Hematopoietic multipotent progenitor cell (in vitro differentiated cells): ENCODE measurements at places on chromosomes 5 and 9.

DNA sequence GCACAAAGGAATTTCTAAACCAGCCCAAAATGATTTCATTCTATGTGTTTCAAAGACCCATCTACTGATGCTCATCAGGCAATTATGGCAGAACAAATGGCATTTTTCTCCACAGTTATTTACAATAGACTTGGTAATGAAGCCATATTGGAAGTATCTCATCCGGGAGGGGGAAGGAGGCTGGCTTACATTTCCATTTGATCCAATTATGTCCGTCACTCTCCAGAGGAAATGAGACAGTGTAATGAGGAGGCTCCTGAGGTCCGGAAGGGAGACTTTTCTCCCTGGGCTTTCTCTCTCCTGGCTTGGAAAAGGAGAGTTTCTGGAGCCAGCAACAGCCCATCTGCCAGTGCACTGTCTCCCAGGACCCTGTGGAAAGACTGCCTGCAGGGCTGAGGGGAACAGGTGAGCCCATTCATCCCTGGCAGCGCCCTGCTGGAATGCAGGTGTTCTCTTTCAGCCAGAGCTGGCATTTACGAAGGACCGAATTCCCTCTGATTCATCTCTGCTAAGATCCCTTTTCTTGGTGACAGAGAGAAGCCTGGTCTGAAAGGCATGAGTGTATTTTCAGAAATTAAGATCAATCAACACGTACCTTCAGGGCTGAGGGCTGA is 54.9 kb upstream of the SAP30L start:
- no peak for DNase-seq

GRCh38 chr9:88801214-88801796 is 190.0 kb upstream of the S1PR3 start:
- no peak for DNase-seq

GRCh38 chr9:93809204-93809940 is 145.8 kb downstream of the BARX1 start:
- DNase-seq = no peak

DNA sequence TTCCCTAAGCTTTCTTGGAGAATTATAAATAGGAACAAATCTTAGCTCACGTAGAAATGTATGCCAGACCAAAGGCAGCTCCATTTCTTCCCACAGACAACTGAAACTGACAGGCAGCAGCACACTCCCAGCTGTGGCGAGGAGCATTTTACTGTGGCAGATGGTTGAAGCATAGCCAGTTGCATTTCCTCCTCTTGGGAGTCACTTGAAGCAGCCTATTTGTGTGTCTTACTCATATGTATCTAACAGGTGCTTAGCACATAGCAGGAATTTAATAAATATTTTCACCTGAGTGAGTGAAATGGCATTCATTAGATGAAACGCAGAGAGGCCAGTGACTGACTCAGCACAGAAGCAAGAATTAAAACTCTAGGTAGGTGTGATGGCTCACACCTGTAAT is 12.3 kb upstream of the MTMR12 start:
- DNase-seq = no peak

DNA sequence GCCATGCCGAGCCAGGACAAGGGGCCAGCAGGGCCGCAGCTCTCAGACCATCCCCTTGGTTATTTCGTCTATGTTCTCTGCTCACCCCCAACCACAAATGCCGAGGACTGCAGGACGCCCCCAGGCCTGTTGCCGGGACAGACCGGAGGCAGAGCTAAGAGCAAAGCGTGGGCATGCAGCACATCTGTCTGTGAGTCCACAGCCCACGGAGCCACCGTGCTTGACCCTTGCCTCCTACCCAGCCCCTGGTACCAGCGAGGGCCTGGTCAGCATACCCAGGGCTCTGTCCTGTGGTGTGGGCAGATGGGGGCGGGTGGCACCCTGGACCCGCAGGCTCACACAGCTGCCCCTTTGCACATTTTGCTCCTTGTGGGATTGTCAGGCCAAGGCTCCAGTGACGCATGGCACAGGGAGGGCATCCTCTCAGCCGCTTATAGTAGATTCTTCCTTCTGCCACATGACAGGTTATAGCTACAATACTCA is 4.7 kb downstream of the BRD3 start:
- no peak for DNase-seq

- no peak for DNase-seq
These were observed 56.2 kb downstream of the GAS1 start for GRCh38 chr9:86891091-86891490.

DNA sequence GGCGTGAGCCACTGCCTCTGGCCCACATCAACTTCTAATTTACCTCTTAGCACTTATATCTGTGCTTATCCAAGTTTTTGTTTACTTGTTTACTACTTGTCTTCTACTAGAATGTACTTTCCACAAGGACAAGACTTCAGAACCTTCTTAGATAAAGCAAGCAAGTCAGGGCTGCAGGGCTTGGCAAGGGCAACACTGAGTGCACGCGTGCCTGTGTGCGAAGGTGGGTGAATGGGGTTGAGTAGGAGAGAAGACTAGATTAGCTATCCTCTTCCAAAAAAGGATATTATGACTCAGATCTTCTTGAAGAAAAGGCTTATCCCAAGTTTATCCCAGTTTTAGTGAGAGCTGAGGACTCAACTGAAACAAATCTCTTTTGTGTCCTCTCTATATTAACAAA is 19.3 kb downstream of the AK3 start:
- no peak for DNase-seq

DNA sequence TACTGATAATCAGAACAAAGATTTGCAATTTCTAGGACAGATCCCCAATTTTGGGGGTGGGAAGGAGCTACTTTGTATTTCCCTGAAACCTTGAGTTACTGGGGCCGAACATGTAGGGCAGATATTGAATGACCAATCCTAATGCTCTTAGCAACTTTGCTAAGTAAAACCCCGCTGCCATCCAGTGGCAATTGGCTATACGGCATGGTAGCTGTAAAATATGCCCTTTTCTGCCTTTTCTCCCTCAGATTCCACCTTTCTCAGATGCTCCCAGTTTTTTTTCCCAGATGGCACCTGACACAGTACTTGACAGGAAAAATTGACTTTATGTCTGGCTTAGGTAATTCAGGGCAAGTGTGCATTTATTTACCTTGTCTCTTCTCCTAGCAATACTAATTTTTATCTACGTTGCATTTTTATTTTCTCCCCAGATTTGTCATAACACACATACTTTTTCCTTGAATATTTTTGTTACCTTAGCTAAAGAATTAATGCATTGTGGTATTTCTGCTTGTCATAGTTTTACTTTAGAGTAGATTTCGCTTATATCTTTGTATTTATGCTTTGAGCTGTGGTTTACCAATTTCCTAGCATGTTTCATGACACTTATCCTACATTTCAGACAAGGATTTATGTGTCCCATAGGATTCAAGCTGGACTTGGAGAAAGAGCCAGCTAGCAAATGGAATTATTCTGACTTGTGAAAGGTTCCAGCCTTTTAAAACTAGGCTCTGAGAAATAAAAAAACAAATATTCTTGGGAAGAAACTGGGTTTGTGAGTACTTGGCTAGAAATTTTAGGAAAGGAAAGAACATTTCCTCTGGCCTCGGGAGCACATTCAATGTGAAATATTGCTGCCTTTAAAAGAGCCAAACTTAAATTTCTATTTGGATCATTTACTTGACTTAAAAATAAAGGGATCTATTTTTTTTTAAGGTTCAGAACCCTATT is 37.4 kb downstream of the PIK3R1 start:
- DNase-seq = peak; percentile 72

- DNase-seq = no peak
These were observed 62.5 kb downstream of the CSNK1A1 start for GRCh38 chr5:149488645-149489306.

- DNase-seq = no peak
These were observed 2.8 kb downstream of the TXNDC8 start for GRCh38 chr9:110334871-110335270.

- no peak for DNase-seq
These were observed 152.6 kb downstream of the RGS3 start for GRCh38 chr9:113616116-113616515.

- DNase-seq = peak; percentile 63
These were observed 679 bp upstream of the KDM4C start for GRCh38 chr9:6757132-6757455.

DNA sequence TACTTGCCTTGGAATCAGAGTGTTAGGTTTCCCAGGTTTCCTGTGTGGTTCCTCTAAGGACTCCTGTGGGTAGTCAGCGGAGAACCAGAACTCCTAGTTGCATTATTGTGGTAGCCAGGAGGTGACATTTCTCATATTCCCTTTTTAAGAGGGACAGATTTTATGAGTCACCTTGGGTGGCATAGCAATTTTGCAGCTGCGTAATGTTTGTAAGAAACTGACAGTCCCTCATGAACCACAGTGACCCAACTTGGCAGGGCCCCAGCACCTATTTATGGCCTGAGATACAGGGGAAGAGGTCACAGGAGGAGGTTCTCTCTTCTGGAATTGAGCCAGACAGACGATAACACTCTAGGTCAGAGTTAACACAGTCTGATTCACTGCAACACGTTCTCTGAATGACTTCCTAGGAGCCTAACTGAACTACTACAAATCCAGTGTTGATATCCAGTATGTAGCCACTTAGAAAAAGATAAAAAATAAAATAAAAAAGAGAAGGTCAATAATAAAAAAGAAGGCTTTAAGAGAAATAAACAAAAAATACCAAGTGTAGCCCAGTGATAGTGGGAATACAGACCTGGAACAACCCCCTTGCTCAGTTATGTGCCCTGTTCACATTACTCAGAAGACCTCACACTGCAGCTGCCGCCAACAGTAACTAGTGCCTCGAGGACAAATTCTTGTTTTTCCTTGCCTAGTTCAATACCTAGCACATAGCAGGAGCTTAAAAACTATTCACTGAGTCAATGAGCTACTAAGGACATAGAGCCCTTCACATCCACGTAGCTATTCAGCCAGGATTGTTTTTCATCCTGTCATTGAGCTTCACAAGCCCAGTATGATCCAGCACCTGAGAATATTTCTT is 50.7 kb upstream of the VLDLR start:
- peak; percentile 83 for DNase-seq

GRCh38 chr9:350384-350783 is 135.7 kb downstream of the DOCK8 start:
- peak; percentile 45 for DNase-seq

DNA sequence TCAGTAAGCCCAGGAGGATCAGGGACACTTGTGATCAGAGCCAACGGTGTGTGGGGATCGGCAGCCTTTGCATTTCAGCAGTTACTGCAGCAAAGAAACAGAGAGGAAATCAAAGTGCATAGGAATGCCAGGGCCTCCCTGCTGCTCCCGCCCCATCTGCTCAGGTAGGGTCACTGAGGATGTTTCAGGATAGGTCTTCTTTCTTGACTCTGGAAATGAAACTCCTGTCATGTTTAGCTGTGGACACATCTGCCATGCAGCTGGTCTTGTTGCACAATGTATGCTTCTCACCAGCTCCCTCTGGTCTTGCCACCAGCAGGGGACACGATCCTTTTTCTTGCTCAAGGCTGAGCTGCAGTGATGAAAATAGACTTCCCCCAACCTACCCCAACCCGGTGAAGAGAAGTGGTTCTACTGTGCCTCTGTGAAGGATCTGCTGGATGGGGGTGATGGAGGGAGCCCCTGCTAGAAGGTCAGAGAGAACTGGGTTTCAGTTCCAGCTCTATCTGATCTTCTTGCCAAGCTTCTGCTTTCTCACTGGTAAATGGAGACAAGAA is 185.2 kb upstream of the KLF4 start:
- peak; percentile 4 for DNase-seq

GRCh38 chr9:114958021-114958843 is 27.8 kb upstream of the TNFSF8 start:
- DNase-seq = peak; percentile 89

DNA sequence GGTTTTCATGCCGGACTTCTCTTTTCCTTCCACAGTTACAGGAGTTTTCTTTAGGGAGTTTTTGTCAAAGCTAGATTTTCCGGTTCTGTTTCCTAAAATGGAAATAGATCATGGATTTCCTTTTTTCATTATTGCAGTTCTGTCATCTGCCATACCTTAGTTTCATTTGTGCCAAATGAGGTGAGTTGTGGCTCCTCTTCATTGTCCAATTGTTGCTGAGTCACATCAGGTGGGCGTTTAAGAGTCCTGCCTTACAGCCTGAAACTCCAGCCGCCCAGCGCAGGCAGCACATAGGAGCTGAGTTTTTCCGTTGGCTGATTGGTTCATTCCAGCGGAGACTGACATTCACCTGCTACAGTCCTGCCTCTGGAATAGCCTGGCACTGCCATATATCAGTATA is 14.1 kb downstream of the SLC25A25 start:
- no peak for DNase-seq

- DNase-seq = no peak
These were observed 74.7 kb upstream of the RASGRF2 start for GRCh38 chr5:80885396-80886000.

GRCh38 chr5:67677422-67677970 is 480.9 kb upstream of the CD180 start:
- DNase-seq = no peak

- DNase-seq = no peak
These were observed 55.2 kb downstream of the GRIN3A start for GRCh38 chr9:101683236-101683635.

DNA sequence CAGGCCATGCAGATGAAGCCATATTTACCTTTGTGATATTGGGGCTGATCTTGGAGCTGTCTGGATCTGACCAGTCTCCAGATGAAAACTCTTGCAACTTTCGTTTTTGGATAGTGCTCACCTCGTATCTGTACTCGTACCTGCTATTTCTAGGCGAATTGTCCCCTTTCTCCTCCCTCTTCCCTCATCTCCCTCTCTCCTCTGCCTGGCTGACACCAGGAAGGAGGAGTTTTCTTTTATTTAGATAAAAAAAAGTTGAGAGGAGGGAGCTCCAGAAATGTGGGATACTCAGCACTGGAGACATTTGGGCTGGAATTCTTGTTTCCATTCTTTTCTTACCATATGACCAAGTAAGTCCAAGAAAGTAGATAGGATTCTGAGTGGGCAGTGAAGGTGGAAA is 54.6 kb upstream of the ABL1 start:
- DNase-seq = no peak

- DNase-seq = no peak
These were observed 227.9 kb downstream of the BNC2 start for GRCh38 chr9:16642421-16643109.

DNA sequence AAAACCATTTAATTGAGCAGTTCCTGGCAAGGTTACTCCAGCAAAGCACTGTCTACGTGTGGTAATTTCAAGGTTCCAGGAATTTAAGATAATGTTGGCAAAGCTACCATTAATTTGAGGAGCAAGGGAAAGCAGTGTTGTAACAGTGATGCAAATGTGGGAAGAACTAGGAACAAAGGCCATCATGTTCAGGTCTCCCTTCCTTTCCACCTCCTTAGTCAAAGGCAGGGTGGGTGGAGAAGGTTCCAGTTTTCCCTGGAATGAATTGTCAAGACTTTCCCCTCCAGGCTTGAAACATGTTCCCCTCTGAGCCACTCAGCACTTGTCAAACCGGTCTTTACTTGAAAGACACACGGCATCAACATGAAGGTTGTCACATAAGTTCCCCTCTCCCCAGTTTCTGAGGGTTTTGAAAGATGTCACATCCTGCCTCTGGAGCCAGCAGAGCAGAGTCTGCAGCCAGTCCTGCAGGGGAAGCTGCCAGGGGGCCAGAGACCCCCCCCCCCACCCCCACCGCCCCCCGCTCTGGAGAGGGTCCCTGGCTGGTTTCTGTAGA is 226.0 kb downstream of the GAS1 start:
- DNase-seq = no peak

GRCh38 chr5:158898185-158899177 is 201.2 kb downstream of the EBF1 start:
- DNase-seq = no peak

- no peak for DNase-seq
These were observed 60.7 kb downstream of the BHMT start for GRCh38 chr5:79172269-79172668.

GRCh38 chr5:66949066-66949465 is 247.5 kb downstream of the CD180 start:
- DNase-seq = no peak
